ENCODE measurements at places on chromosomes 5 and 9.

- no peak for DNase-seq
Observed at GRCh38 chr5:159104759-159105144, 5.0 kb upstream of the EBF1 start.

- peak; percentile 10 for DNase-seq
Observed at GRCh38 chr9:129834489-129835127, 467 bp downstream of the C9orf78 start.

GRCh38 chr5:75364571-75365280 lies 27.7 kb downstream of the HMGCR start:
- no peak for DNase-seq

DNA sequence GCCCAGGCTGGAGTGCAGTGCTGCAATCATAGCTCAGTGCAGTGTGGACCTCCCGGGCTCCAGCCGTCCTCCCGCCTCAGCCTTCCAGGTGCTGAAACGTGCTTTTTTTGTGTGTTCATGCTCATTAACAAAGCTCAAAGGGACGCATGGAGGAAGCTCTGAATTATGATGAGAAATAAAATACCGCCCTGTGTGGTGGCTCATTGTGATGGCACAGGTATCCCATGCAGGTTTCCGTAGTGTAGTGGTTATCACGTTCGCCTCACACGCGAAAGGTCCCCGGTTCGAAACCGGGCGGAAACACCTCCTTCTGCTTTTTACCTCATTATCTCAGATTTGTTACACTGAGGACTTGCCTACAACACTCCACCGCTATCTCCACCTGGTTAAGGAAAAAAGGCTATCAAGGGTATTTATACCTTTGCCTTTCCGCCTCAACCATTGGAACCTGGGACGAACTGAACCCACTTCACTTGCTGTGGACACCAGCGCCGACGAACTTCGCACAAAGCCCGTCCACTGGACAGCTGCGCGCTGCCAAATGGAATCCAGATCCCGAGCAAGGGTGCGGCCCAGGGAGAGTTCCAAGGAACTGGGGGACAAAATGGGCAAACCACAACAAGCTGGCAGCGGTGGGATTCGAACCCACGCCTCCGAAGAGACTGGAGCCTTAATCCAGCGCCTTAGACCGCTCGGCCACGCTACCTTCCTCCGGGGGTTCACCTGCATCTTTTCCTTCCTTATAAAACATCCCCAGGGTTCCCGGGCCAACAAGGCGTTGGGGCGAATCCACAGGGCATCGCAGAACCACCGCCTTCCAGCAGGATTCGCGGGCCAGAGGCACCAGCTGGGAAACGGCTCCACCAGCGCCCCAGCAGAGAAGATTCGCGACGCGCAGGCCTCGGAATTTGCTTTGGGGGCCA lies 26.3 kb downstream of the OR2V2 start:
- DNase-seq = peak; percentile 49

DNA sequence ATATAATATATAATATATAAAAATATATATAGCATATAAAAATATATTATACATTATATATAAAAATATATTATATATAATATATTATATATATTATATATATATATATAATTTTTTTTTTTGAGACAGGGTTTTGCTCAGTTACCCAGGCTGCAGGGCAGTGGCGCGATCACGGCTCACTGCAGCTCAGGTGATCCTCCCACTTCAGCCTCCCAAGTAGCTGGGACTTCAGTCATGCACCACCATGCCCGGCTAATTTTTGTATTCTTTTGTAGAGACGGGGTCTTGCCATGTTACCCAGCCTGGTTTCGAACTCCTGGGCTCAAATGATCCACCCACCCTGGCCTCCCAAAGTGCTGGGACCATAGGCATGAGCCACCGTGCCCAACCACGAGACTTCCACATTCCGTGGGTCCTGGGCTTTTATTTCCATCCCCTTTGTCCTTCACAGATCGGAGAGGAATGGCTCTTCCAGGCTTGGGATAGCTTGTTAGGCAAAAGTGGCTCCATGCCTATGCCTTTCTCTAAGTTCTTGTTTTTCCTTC lies 62.0 kb upstream of the IER5L start:
- no peak for DNase-seq

GRCh38 chr9:79013715-79014610 lies 557.8 kb upstream of the TLE4 start:
- DNase-seq = no peak

- no peak for DNase-seq
Observed at GRCh38 chr9:132935026-132935425, 9.4 kb downstream of the TSC1 start.

DNA sequence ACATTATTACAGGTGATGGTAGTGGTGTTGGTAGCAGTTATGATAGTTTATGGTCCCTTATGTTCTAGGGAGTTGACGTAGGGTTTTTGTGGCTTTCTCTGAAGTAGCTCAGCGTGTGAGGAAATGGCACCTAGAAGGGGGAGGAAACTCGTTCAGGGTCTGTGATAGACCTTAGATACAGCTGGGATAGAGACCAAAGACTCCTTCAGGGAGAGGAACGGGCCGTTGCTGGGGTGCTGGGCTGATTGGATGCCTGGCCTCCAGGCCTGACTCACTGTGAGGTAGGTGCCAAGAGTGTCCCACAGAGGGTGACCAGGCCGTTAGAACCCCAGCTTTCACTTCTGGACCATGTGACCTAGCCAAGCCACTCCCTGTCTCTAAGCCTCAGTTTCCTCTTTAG lies 96.6 kb downstream of the DAB2IP start:
- DNase-seq = no peak

GRCh38 chr5:23612701-23613100 lies 105.3 kb downstream of the PRDM9 start:
- DNase-seq = no peak

- DNase-seq = no peak
Observed at GRCh38 chr9:126497660-126498275, 116.0 kb upstream of the LMX1B start.

- DNase-seq = no peak
Observed at GRCh38 chr5:109173036-109173794, 236.6 kb downstream of the PJA2 start.

DNA sequence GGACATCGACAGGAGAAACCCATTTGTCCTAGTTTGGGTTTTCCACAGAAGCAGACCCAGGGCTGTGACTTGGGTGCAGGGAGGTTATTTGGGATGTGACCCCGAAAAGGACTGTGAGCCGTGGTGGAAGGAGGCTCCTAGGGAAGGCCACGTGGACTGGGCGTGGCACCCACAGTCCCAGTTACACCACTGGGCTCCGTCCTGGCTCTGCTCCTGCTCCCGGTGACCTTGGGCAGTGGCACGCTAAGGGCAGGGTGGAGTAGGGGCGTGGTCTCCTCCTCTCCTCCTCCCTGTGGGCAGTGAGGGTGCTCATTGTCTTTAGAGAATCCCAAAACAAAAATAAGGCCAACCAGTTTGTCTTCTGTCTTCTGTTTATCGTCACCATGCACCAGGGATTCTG lies 190.1 kb downstream of the GADD45G start:
- DNase-seq = no peak

DNA sequence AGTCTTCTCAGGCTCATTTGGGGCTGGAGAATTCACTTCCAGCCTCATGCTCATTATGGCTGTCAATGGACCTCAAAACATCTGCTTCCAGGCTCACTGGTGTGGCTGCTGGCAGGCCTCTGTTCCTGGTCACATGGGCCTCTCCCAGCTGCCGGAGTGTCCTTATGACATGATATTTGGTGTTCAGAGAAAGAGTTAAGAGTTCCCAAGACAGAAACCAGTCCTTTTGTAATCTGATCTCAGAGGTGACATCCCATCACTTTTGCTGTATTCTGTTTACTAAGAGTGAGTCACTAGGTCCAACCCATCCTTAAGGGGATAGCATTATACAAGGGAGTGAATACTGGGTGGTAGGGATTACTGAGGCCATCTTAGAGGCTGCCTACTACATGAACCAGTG lies 104.6 kb downstream of the CACNA1B start:
- DNase-seq = no peak

DNA sequence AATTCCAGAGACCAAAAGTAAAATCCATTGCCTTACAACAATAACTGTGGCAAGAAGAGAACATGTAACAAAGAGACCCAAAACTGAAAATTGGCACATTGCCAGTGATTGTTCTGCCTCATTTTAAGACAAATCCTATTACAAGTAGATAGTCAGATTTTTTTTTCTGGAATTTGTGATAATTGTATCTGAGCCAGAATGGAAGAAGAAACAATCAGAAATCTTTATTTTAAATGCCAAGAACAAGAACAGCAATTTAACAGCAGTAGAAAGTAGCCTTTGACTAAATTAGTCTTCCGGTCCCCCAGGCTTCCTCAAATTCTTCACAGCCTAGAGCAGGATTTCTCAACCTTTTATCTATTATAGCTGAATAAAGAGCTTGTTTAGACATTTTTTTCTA lies 106.7 kb upstream of the PTPN3 start:
- DNase-seq = no peak

DNA sequence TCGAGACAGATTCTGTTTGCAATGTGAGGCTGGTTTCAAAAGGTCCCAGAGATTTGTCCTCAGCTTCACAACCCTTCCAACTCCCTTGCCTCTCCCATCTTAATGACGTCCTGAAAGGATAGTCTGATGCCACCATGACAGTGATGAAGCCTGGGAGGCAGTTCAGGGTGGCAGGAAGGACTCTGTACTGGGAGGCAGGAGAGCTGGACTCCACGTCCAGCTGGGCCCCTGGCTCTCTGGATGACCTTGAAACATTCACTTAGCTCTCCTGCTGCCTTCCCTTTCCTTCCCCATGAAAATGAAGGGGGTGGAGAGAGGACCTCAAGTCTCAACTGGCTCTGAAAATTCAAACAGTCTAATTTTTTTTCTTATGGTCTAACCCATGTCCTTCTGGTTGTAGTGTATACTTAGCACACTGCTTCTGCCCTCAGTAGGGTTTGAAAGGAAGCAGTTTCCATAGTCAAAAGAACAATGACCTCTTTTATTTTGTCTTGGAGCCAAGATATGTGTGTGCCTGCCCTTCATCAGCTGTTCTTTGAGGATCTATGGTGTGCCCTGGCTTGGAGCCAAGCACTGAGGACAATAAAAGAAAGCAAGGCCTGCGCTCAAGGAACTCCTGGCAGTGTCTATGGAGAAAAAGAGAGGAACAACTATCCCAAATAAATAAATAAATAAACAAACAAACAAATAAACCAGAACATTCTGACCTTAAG lies 188.3 kb downstream of the GRIA1 start:
- DNase-seq = no peak

GRCh38 chr5:168088410-168089173 lies 202.9 kb upstream of the WWC1 start:
- DNase-seq = no peak

DNA sequence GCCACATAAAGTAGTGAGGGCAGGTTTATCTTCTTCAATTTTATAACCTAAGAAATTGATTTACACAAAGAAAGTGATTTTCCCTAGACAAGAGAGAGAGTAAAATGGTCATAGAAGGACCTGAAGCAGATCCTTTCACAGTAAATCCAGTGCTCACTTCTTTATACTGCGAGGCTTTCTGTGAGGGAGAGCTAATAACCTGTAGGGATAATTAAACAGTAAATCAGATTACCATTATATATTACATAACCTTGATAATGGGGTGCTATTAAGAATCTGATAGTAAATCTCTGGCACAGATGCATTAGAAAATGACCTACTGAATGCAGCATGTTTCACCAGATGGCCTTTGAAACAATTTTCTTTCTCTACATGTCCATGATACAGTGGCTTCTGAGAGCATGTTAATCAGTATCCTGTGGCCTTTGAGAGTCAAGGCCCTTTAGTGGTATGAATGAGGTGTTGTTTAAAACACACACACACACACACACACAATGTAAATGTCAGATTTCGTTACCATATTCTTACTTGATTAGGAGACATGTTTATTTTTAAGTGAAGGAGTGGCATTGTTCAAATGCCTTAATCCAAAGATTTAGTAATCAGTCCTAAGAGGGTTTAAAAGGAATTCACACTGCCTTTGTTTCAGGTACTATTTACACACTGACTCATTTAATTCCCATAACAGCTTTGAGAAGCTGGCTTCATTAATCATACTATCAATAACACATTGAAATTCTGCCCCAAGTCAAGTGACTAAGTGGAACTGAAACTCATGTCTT lies 124.7 kb downstream of the ALDH1A1 start:
- DNase-seq = no peak

- DNase-seq = no peak
Observed at GRCh38 chr5:131548176-131548575, 86.9 kb downstream of the RAPGEF6 start.

GRCh38 chr5:109035436-109035835 lies 287.7 kb downstream of the FER start:
- no peak for DNase-seq

DNA sequence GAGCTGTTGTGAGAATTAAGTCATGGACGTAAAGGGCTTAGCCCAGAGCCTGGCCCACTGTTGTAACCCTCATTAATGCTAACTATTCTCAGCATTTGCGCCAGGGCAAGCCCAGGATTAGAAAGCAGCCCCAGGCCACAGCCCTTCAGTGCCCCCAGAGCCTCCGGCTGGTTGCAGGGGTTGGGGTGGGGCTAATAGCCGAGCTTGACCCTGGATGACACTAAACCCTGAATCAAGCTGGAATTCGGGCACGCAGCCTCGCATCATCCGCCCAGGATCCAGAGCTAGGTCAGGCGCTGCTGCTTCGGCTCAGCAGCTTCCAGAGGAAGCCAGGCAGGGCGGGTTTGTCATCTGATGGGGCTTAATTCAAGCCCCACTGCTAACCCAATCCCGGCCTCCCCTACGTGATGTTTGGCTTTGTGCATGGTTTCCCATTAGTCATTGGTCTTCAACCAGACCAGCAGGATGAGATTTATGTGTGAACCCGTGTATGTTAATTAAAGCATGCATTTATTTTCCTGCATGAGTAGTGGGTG lies 1.2 kb upstream of the MEGF9 start:
- peak; percentile 51 for DNase-seq

DNA sequence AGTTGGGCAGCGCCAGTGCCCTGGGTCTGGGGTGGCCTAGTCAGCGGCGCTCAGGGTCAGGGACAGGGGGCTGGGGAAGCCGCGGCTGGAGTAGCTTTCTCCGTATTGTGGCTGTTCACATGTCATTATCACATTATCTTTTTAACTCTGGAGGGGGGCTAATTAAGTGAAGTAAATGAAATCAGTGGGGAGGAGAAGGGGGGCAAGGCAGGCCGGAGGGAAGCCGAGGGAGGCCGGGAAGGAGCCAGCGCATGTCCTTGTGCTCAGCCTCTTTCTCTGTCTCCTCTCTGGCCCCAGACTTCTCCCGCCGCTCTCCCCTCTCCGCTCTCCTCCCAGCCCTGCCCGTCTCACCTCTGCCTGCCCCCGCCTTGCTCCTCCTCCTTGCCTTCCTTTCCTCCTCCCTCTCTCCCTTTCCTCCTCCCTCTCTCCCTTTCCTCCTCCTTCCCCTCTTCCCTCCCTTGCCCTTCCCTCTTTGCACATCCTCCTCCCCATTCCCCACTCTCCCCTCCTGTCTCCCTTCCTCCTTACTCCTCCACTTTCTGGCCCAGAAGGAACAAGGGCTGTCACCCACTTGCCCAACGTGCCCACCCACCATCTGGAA lies 38.7 kb downstream of the ASS1 start:
- DNase-seq = no peak
